SW480 (cell line): ENCODE measurements at places on chromosomes 2 and 18.

DNA sequence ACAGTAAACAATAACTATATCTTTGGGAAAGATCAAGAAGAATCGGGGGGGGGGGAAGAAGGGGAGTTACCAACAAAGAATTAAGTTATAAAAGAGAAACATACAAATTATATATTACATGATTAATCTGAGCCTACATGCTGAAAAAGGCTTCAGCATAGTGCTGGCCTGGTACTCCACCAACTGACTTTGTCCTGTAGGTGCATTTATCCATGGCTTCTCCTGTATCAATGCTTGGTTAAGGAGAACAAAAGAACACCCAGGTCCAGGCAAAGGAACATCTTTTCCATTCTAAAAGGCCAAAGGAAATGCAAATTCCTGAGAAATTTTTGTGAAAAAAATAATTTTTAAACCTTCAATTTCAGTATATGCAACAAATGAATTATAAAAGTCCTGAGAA, 24.2 kb downstream of the RPRD1A start:
- DNase-seq: no peak

- no peak for DNase-seq
These were observed 2.1 kb downstream of the PPP3R1 start for GRCh38 chr2:68250196-68250595.

GRCh38 chr2:231929961-231930592, 3.9 kb upstream of the NPPC start:
- DNase-seq: no peak

GRCh38 chr2:152407204-152407721, 72.3 kb downstream of the FMNL2 start:
- DNase-seq: no peak

GRCh38 chr18:13371689-13372418, 153.3 kb downstream of the LDLRAD4 start:
- peak; percentile 69 for DNase-seq

DNA sequence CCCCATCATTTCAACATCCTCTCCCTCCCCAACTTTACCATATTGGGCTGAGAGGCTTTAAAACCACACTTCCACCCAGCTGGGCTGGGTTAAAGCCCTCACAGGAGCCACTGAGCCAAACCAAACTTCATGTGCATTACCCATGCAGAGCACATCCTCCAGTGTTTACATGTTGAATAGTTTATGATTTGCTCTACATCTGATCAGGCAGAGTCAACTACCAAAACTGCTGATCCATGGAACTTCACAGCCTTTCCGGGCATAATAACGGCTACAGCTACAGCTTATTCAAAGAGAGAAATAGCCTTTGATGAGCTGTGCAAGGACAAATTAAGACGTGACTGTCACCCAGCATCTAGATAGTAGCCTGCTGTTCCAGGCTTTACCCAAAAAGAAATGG, 39.0 kb downstream of the MAIP1 start:
- no peak for DNase-seq

DNA sequence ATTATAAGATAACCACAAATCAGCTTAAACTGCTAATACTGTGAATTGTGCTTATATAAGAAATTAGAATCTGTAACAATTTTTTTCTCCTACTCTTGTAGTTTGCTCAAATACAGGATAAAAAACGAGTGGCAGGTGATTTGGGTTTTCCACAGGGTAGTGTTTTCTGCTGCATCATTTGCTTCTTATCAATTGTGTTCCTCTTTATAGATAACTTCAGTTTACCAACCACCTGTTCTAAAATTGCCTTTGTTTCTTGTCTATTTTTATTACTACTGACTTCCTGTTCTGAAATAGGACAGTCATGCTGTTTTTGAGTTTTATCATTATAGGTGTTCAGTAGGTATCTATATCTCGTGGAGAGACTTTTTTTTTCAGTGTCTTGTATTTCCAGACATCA, 56.9 kb downstream of the MFSD6 start:
- DNase-seq: no peak

DNA sequence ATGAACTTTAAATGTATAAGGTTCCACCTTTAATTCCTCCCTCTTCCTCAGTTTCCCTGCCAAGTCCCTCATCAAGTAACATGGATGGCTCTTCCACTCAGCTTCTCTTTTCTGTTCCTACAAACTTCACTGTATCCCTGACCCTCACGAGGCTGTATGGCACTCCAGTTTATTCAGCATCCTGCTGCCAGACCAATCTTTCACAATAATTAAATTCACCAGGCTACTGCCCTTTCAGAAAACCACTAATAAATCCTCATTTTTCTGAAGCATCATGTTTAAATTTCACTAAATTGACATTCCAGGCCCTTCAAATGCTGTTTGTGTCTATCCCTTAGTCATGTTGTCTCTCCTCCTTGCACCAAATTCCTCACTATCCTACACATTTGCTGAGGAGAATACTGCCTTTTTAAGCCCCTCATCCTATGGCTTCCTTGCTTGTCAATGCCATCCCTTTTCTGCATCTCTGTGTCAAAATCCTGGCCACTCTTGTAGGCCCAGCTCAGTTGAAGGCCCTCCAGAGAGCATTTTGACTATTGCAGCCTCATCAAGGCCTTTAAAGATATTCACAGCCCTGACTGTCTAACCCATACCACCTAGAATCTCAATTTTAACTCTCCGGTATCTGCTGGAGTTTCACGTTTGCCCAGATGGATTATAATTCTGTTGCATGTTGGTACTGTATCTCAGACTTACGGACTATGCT, 22.8 kb upstream of the ASNSD1 start:
- no peak for DNase-seq

DNA sequence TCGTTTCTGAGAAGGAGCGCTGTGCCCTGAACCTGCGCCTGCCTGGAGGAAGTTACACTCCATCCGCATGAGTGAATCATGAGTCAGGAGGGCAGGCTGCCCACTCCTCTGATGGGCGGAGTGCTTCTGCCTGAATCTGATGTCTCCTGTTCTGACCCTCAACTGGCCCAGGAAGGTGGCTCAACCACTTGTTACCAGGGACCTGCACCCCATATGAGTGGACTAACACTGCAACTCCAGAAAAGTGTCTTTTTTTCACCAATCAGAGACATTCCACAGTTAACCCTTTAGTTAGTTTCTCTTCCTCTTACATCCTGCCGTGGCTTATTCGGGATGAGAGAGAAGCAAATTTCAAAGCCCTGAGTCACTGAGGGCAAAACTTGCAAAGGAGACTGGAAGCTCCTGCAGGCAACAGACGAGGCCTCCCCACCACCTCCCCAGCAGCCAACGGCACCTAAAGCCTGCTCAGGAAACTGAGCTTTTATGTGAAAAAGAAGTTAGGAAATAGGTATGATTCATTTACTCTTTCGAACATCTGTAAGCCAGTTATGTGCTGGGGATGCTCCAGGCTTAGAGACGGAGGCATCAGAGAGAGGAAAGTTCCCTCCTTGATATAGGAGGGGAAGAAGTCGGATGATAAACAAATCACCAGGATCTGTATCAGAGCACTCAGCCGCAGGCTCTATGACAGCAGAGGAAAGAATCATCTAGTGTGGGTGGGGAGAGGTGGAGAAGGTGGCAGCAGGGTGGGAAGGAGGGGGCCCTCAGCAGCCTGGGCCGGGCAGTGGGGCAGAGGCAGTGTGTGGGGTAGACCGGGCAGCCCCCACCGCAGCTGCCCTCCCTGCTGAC, 30.9 kb downstream of the MBP start:
- DNase-seq: peak; percentile 57

- no peak for DNase-seq
These were observed 37.8 kb upstream of the TNP1 start for GRCh38 chr2:216897561-216898203.

DNA sequence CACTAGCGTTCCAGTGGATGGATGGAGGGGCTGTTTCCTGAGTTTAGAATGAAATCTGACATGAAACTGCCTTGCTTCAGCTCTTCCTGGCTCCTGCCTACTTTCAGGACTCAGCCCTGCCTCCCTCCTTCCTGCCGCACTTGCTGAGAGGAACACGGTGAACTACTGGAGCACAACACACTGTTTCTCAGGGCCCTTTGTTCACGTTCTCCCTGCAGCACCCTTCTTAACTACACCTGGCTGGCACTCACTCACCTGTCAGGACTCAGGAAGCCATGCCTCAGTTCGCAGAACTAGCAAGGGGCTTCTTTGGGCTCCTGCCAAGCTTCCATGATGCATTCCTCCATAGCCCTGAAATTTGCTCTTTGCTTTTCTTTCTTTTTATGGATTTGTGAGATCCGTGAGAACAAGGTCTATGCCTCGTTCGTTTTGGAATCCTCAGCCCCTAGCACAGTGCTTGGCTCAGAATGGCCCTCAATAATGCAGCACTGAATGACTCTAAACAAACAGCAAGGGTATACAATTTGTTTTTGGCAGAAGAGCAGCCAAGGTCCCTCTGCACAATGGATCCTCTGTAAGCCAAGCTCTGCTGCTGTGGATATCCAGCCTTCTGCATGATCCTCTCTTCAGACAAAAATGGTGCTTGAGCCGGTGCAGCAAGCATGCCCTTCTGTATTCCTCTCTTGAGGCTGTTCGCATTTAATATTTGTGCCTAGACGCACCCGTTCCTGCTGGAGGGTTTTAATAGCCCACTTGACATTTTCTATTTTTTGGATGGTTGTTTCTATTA, 357.0 kb downstream of the TSN start:
- no peak for DNase-seq

- no peak for DNase-seq
These were observed 46.6 kb upstream of the GALR1 start for GRCh38 chr18:77203071-77203470.

GRCh38 chr2:98458667-98459380, 14.2 kb downstream of the INPP4A start:
- no peak for DNase-seq

- no peak for DNase-seq
These were observed 5.5 kb upstream of the SLC4A3 start for GRCh38 chr2:219621935-219622334.

DNA sequence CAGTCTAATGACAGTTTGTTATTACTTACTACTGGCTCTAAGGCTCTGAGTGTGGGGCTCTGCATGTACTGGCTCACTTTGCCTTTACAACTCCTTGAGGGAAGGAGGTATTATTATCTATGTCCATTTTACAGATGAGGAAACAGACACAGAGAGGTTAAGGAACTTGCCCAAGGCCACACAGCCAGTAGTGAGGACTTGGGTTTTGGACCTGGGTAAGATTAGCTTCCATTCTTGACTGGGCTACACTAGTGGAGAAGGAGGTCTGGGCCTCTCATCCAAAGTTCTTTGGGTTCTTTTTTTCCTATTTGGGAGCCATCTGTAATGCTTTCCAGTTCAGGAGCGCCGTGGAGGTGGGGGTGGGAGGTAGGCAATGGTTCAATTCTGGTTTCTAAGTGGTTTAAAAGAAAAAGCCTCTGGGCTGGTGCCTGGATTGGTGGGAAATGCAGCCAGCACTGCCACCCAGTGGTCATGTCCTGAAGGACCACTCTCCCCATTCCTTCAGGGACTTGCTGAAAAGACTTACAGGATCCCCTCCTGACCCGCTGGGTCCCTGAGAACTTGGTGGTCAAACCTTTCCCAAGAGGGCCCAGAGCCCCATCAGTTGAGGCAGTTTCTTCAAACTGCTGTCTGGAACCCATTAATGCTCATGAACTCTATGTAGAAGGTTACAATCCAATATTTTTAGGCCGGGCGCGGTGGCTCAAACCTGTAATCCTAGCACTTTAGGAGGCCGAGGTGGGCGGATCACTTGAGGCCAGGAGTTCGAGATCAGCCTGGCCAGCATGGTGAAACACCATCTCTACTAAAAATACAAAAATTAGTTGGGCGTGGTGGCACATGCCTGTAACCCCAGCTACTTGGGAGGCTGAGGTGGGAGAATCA, 38.6 kb upstream of the NOTO start:
- DNase-seq: peak; percentile 67

DNA sequence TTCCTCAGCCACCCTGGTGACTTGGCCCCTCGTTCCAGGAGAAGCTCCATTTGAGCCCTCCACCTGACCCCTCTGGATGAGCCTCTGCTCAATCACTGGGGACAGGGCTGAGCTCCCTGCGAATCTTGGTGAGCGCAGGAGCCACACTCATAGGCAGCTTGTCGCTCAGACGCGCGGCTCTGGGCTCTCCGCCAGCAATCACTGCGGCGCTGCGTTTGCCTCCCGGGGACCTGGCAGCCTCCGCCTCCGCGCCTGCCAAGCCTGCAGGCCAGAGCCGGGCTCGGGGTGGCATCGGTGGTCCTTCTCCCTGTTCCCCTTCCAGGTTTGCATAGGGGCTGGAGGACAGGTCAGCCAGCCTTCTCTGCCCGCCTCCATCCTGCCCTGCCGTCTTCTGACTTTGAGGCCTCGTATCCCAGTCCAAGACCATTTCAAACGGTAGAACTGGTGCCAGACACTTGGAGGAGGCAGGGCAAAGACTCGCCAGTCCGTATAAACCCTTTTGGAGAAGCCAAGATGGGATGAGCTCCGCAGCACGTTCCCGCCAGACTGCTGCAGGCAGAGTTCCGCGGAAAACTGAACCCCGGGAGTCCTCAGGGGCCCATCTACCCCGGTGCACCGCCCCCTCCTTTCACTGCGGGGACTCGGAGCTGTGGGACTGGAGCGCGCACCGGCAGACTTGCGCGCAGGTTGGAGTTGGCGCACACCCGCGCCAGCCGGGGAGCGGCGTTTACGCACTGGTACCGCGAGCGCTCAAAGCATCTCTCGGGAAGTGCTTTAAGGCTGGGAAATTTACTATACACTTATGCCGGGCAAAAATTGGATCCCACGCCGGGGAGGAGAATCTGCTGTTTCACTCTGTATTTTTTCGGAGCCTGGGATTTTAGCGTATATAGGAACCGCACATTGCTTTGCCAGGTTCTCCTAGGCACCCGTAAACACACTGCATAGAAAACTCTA, 1.1 kb upstream of the TACR1 start:
- DNase-seq: peak; percentile 53

- no peak for DNase-seq
These were observed 58.6 kb upstream of the LYPD6B start for GRCh38 chr2:148979919-148980277.

DNA sequence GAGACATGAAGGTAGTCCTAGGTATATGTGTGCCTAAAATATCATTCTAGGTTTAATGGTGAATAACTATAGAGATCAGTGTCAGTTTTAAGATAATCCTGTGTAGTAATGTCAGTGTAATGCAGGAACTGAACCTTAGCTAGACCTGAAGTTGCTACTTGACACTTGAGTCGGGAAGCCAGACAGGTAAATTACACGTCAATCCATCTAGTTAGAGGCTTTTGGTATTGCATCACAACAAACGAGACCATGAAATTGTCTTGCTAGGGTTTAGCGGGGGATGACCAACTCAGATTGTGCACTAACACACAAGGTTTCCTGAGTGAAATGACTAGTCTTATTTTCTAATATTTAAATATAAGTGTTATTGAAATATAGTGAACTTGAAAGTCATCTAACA, 2.0 kb downstream of the YPEL5 start:
- no peak for DNase-seq

- DNase-seq: no peak
These were observed 17.2 kb upstream of the GPC1 start for GRCh38 chr2:240418311-240418710.

GRCh38 chr2:142710336-142710735, 167.1 kb upstream of the KYNU start:
- DNase-seq: no peak
